ENCODE measurements at places on chromosomes 13 and 19.

- no peak for DNase-seq
These were observed 35.1 kb downstream of the RNF6 start for GRCh38 chr13:26186995-26187394.

- DNase-seq = no peak
These were observed 39.1 kb upstream of the UBAC2 start for GRCh38 chr13:99161512-99161911.

DNA sequence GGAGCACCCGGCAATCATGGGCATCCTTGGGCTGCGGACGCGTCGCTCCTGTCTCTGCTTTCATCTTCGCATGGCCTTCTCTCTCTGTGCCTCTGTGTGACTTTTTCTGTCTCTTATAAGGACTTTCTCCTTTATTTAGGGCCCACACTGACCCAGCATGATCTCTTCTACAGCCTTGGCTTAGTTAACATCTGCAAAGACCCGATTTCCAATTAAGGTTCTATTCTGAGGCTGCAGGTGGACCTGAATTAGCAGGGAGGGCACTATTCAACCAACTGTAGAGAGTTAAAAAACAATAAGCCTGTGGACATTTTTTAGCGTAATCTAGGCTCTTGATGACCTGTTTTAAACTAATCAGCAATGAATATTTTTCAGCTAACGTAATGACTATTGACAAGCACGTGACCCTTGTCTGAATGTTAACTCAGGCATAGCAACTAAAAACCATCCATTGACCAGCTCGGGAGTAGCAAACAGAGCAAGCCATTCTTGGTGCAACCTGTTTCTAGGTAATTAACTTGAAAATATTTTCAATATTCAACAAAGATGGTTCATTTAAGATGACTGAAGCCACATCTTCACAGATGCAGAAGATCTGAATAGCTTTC, 15.2 kb downstream of the F10 start:
- no peak for DNase-seq

GRCh38 chr19:31316201-31316951, 32.9 kb downstream of the TSHZ3 start:
- peak; percentile 90 for DNase-seq

- no peak for DNase-seq
These were observed 14.3 kb downstream of the MIR17HG start for GRCh38 chr13:91361755-91362271.

- no peak for DNase-seq
These were observed 193.6 kb downstream of the IRS2 start for GRCh38 chr13:109592770-109593169.

GRCh38 chr19:33484226-33484774, 37.3 kb downstream of the PEPD start:
- DNase-seq = no peak

DNA sequence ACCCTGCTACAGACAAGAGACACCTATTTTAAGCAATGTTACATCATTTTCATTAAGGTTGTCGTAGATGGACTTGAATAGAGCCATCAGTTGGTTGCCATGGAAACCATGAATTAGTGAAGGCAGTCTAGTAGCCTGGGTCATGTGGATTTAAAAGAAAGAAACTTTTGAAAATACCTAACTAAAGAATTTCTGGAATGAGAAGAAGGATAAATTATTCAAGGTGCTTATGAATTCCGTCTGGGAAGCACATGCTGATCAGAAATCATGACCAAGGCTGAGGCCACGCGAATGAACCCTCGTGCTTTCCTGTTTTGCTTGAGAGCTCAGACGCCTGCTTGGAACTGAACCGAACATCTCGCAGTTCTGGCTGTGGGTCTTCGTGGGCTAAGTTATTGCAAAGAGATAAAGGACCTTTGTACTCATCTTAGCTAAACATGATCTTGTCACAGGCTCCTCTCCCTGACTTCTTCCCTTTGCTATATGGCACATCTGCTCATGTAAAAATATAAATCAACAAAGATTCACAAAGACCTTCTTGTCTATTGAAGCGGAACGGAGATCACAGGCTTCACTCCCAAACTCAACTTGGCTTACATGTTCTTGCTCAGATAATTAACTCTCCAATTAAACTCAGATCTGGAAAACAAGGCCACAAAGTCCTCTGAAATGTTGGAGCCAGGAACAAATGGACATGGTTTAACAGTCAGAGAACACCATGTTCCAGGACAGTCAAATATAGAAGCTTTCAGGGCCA, 140.2 kb downstream of the NUFIP1 start:
- DNase-seq = no peak

- no peak for DNase-seq
These were observed 1.0 kb upstream of the CRYL1 start for GRCh38 chr13:20526664-20527063.

DNA sequence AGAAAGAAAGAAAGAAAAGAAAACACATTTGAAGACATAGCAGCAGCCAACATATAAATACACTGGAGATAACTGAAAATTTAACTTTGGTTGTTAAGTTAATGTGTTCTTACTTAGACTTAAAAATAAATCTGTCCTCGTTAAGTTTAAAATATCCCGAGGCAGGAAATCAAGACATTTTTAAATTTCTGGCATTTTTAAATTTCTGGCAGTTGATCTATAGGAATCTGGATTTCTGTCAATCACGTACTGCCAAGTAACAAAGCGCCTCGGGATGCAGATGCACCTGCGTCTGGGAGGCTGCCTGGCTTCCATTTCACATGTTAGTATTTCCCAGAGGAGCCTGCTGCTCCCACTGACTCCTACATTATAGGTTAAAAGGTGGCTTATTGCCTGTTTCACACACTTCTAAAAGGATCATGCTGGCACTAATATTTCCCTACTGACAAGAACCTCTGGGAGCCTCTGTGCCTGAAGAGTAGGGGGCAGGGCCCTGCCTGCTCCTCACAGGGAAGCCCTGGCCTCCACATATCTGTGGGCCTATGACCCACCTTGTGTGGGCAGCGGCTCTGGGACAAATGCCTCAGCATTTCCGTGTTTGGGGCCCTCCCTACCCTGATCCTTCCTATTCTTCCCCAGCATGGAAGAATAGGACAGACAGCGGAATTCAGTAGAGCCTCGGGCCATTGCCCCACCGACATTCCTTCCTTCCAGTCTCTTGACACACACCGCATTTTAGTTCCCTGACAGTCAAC, 62.8 kb upstream of the ATP12A start:
- no peak for DNase-seq

- no peak for DNase-seq
These were observed 83.8 kb downstream of the RYR1 start for GRCh38 chr19:38517321-38517720.

DNA sequence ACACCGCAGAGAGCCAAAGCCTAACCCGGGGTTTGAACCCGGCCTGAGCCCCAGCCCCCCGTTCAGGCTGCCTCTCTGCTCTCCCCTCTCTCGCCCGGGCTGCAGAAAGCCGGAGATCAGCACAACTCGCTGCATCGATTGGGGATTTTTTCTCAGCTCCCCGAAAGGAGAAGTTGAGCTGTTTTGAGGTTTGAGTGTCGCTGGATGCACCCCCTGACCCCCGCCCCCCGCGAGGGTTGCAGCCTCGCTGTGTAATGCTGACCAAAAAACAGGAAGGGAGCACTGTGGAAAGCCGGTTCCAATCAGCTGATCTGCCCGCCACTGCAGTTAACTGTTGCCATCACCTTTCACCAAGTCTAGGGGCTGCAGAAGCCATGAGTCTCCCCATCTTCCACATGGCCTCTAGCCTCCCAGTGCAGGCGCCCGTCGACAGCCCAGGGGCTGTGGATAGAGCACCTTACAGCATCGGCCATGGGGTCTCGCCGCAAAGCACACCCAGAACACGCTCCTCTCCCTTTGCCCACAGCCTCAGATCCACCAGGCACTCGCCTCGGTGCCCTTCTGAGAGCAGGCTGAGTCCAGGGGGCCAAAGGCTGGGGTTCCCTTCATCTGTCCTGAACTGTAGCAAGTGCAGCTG, 34.5 kb downstream of the MYO9B start:
- peak; percentile 97 for DNase-seq

- DNase-seq = no peak
These were observed 1303.0 kb downstream of the EFNB2 start for GRCh38 chr13:105232439-105232838.

DNA sequence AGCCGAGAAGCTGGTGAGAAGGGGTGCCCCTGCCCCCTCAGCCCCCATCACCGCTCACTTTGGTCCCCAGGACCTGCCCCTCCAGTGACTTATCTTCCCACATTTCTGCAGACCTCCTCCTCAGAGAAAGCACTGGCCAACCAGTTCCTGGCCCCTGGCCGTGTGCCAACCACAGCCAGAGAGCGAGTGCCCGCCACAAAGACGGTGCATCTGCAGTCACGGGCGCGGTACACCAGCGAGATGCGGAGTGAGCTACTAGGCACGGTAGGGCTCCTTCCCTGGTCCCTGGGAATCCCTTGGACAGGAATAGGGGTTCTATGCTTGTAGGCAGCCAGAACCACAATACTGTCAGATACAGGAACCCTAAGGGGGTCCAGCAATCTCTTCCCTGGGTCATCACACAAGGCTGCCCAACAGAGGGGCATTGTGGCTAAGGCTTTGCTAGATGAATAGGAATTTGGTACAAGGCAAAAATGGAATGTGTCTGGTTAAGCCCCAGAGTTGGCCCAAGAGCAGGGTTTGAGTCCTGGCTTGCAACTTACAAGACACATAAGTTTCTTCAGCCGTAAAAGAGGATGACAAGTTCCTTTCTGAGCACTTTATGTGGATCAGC, 1.0 kb downstream of the USE1 start:
- DNase-seq = no peak

- DNase-seq = no peak
These were observed 14.0 kb downstream of the EXOSC8 start for GRCh38 chr13:37014609-37015008.

DNA sequence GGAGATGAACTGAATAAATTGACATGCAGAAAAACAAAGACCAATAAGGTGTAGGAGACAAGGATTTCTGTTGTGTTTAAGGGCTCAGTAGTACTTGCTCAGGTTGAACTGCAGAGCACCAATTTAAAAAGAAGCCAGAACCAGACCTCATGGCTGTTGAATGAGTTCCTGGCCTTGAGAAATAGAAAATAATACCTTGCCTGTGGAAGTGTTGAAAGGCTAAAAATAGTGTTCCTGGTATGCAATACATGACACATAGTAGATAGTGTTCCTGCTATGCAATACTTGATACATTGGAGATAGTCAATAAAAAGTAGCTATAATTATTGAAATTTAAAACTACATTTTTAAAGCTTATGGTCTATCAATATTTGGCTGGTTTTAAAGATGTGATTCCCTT, 595.8 kb downstream of the PCDH9 start:
- no peak for DNase-seq

DNA sequence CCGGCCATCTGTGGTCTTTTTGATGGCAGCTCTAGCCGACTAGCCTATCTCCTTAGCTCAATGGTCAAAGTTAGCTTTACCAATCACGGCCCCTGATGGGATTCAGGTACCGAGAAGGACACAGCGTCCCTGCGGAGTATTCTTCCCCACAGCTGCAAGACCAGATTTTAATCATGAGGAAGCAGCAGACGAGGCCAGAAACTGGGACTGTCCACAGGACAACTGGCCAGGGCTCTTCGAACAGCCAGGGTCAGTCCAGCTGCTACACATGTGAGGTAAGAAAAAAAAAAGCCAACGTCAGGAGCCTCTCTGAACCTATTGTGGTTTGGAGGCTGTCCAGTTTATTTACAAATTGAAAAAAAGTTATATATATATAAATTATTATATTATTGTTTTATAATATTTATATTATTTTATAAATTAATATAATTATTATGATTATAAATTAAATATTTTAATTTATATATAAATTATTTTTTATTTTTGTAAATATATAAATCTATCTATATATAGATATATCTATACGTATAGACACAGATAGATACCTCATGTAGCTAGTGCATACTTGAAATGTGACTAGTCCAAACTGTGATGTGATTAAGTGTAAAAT, 10.8 kb downstream of the RINL start:
- DNase-seq = no peak

GRCh38 chr19:50204811-50205675, 1.6 kb downstream of the MYH14 start:
- DNase-seq = no peak

GRCh38 chr19:53881482-53882390, at the start of gene PRKCG:
Gene PRKCG (plus strand): TSS chr19:53882197. CDS start chr19:53882495, 298 bp downstream.
- DNase-seq = no peak

DNA sequence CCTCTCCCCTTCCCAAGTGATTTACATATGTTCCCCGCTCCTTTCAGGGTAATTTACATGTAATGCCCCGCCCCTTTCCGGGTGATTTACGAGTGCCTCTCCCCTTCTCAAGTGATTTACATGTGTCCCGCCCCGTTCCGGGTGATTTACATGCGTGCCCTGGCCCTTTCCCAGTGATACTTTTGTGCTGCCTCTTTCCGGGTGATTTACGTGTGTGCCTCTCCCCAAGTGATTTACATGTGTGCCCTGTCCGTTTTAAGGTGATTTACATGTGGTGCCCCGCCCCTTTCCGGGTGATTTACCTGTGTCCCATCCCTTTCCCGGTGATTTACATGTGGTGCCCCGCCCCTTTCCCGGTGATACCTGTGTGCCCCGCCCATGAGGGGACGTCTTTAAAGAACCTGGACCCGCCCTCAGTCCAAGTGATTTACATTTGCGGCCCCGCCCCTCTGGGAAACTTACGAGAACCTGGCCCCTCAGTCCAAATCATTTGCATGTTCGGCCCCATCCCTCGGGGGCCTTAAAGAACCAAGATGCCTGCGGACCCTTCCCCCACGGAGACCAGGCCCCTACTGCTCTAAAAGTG, 559 bp upstream of the LENG9 start:
- DNase-seq = peak; percentile 100

- DNase-seq = peak; percentile 70
These were observed at the start of gene ZNF556 for GRCh38 chr19:2867025-2867991. Gene ZNF556 (plus strand): TSS chr19:2867335. CDS start chr19:2867422, 87 bp downstream.

DNA sequence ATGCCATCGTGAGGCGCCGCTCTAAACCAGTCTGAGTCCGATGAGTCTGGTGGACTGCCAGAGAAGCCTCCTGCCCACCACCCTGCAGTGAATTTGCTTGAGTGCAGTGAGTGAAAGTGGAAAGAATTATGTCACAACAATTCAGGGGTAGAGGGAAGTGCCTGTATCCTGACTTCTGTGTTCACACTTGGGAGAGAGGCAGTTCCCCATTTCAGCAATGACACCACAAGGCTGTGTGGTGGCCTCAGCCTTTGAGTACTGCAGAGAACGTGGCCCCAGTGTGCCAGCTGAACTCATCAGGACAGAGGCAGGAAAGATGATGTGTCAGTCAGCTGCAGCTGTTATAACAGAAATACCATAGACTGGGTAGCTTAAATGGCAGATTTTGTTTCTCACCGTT, 155.6 kb downstream of the COG6 start:
- DNase-seq = peak; percentile 97
